Suppressor macrophage treated with lipopolysaccharide for 4 hours (primary cell): ENCODE measurements at places on chromosomes 2 and 18.

- DNase-seq, result no peak
These were observed 20.4 kb upstream of the DOK6 start for GRCh38 chr18:69380324-69380723.

GRCh38 chr2:216328347-216328746 lies 43.9 kb downstream of the MARCHF4 start:
- DNase-seq, result peak; percentile 7

DNA sequence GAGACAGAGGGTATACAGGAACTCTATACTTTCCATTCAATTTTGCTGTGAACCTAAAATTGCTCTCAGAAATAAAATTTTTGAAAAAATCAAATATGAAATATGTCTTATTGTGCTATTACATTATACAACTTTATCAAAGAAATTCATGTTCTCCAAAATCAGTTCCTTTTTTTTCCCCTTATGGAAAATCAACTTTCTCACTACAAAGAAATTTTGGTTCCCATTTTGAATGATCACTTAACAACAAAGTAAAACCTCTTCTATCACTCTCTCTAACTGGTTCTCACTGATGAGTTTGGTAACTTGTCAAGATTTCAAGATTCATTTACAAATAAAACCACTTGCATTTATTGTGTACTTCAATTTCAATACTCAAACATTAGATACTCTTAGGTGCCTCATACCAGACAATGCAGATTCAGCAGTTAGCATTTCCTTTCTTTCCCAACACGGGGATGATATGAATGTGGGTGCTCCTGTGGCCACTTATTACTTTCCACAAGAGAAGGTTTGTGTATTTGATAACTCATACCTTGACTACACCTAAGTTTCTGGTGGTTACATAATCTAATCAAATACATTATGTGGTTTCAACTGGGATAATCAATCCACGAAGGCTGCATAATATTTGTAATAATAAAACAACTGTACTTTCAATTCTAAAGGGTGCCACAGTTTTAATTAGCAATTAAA lies 6.4 kb downstream of the PSME4 start:
- peak; percentile 19 for DNase-seq

DNA sequence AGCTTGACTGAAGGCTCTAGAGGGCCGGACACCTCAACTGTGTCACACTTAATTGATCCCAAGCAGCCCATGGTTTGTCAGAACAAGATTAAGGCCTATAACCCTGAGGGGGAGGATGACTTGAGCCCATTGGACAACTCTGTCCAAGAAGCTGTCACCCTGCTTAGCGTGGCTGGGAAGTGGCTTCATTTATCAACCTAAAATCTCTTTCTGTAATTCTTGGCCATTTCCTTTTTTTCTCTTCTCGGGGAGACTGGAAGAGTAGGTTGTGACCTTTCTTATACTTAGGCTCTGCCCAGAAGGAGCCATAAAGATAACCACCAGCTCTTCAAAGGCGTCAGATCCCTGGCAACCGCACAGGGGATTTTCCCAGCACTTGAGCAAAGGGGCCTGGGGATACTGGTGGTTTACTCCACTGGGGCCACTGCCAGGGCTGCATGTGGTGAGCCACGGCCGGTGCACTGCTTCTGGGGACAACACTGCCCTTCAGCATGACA lies 265.5 kb downstream of the CYRIA start:
- peak; percentile 3 for DNase-seq

- DNase-seq, result peak; percentile 67
These were observed 6.3 kb downstream of the CFLAR start for GRCh38 chr2:201122276-201122675.

GRCh38 chr2:25073025-25073424 lies 31.1 kb downstream of the EFR3B start:
- no peak for DNase-seq

GRCh38 chr2:20992201-20992711 lies 51.6 kb downstream of the APOB start:
- DNase-seq, result no peak

GRCh38 chr2:217691920-217692666 lies 310.7 kb downstream of the TNS1 start:
- DNase-seq, result no peak

DNA sequence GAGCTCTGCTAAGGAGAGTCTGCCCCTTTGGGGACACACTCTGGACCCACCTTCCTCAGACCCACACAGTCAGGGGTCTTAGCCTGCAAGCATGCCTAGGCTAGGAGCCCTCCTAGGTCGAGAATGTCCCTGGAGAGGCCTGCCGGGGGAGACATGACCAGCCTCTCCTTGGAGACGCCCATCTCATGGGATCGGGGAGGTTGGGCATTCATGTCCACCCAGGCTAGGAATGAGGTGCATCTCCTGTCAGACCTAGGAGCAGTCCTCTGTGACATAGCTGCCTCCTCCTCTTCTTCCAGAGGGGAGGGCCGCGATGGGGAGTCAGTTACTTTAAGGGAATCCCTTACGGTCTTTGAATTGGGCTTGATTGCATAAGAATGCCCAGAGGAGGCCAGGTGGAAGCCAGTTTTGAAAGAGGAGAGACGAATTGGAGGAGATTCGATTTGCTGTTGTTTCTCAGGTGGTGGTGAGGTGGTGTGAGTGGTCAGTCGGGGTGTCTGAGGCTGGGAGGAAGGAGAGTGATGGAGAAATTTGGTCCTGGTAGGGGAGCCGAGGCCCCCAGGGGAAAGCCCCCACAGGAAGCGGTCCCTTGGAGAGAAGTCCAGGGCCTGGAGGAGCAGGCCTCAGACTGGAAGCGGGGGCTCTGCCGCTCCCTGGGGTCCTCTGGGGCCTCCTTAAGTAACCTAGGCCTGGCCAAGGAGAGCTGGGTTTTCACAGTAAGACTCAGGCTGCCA lies 241.3 kb downstream of the DYSF start:
- DNase-seq, result no peak

DNA sequence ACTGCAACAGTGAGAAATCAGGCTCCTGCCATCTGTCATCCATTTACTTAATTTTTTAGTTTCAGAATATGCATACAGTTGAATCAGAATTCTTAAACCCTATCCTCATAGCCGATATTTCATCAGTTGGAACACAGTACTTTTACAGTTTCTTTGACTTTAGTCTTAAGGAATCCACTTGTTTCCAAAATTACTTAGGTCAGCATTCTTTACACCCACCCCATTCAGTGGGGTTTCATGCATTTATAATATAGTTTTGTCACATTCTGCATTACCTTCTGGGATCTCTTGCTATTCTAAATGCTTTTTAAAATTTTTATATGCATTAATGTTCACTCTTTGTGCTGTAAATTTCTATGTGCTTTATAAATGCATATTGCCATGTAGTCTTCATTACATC lies 400.4 kb upstream of the LRRTM4 start:
- DNase-seq, result no peak

GRCh38 chr2:165618806-165619205 lies 149.3 kb downstream of the CSRNP3 start:
- no peak for DNase-seq

DNA sequence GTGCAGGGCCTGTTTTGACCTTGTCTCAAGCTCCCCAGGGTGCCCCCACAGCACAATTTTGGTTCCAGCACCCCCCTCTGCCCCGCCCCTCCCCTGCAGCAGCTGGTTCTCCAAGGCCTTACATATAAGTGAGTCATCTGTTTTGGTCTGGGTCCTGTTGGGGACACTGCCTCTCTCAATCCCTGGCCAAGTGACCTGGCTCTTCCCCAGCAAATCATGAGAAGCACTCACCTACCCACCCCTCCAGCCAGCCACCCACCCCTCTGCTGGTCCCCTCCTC lies 90.5 kb downstream of the INHBB start:
- DNase-seq, result no peak

- no peak for DNase-seq
These were observed 247.7 kb downstream of the TWIST2 start for GRCh38 chr2:239095460-239096081.

DNA sequence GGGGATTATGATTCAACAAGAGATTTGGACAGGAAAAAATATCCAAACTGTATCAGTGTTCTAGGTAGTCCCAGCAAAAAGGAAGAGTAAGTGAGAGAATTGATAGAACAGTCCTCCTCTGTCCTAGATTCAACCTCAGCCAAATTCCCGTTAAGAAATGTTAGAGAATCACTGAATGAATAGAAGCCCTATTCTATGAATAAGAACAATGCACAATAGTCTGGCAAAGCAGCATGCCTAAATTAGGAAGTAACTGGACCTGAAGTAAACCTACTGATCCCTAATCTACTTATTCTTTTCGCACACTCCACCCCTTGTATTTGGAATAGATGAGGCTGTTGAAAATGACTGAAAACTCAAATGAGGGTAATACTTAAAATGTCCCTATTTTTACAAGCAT lies 1665.5 kb downstream of the LRP1B start:
- DNase-seq, result no peak

DNA sequence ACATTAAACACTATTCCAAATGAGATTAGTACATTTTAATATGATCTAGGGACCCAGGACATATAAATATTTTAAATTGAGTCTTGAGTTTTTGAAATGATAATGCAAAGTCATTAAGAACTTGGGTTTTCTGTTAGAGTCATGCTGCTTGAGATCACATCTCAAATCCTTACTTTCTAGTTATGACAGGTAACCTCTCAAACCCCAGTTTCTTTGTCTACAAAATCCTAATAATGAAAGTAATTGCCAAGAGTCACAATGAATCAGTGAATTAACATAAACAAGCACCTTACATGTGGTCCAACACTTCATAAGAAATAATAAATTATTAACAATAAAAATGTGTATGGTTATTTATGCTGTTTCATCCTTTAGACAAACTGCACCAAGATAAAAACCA lies 607.6 kb downstream of the LRP1B start:
- DNase-seq, result no peak

GRCh38 chr2:132645176-132645575 lies 24.8 kb downstream of the LYPD1 start:
- no peak for DNase-seq

DNA sequence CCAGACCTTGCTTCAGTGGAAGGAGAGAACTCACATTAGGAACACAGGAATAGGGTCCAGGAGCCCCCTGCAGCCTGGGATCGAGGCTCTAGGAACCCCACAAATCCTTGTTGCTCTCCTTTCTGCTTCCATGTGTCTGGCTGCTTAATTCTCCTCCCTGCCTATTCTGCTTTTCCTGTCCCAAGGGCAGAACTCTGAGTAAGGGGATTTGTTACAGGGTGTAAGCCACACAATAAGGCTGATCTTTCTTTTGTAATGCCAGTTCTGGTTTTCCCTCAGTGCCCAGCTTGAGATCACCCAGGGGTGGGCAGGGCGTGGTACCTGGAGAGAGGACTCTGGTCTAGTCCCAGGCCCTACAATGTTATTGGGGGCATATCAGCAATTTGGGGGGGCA lies 119.6 kb upstream of the MGAT5 start:
- DNase-seq, result no peak

GRCh38 chr2:237886685-237887481 lies 27.5 kb downstream of the RAMP1 start:
- DNase-seq, result no peak

- DNase-seq, result no peak
These were observed 45.6 kb upstream of the RNU4ATAC start for GRCh38 chr2:121485039-121485438.

DNA sequence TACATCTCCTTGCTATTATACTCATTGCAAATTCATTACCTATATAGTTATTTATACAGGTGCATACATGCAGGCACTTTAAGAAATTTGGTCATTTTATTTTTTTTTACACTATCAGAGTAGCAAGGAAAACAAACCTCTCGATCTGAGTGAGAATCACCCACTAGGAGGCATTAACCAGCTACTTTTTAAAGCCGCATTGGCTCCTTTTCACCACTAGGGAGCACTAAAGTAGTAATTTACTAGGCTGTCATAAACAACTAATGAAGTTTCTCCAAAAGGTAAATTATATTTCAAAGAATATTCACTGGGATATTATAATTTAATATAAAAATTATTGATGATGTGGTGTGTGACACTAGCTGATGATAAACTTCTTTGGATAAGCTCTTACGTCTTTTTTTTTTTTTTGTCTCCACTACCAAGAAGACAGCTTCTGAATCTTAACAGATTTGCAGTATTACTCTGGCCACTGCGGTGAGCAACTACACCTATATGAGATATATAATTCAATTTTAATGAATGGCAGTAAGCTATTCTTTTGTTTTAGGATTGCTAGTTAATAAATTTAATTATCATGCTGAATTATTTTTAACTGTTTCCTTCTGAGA lies 101.9 kb downstream of the NOL4 start:
- peak; percentile 71 for DNase-seq

- DNase-seq, result peak; percentile 76
These were observed 173.3 kb upstream of the ZEB2 start for GRCh38 chr2:144693179-144693578.

DNA sequence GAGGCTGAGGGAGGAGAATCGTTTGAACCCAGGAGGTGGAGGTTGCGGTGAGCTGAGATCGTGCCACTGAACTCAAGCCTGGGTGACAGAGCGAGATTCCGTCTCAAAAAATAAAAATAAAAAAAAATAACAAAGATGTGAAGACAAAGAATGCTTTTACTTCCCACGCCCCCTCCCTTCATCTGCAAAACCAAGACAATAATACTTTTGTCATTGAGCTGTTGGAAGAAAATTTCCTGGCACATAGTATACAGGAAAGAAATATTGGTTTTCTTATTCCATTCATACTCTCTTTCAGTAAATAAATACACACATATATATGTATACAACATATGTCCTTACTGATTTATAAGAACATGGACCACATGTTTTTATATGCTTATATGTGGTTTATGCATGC lies 12.2 kb downstream of the GREB1 start:
- no peak for DNase-seq

GRCh38 chr18:76255070-76255683 lies 239.9 kb downstream of the ZNF516 start:
- no peak for DNase-seq

DNA sequence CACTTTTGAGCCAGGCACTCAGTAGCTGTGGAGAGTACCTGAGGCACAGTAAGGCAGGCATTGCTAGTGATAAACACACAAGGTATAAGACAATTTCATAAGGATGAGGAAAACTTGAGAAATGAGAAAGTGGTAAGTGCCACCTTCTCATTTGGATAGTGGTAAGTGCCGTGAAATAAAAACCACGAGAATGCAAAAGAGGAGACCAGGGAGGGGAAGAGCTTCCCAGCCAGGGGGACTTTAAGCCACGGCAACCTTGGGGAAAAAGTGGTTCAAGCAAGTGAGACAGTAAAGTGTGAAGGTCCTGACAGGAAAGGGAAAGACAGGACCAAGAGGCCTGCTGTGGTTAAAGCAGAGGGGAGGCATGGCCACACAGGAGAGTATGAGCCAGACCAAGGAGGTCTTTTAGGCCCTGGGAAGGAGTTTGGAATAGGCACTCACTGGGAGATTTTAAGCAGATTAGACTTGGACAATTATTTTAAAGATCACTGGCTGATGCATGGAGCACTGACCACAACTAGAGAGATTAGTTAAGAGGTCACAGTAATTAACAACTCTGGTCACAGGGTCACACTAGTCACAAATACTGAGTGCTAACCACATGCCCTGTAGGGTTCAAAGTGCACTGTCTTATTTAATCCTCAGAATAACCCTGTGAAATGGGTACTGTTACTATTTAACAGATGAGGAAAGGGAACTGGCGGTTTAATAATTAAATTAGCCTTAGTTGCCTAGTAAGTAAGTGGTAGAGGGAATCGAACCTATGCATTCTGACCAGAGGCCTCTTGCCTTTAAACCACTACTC lies 50.1 kb downstream of the THOC1 start:
- no peak for DNase-seq

GRCh38 chr18:28153485-28154065 lies 23.4 kb downstream of the CDH2 start:
- DNase-seq, result no peak

GRCh38 chr2:2567776-2568175 lies 236.7 kb upstream of the MYT1L start:
- no peak for DNase-seq

- DNase-seq, result peak; percentile 56
These were observed 37.3 kb upstream of the DNAH7 start for GRCh38 chr2:196105951-196106350.
